ENCODE measurements at places on chromosomes 11 and 22.

DNA sequence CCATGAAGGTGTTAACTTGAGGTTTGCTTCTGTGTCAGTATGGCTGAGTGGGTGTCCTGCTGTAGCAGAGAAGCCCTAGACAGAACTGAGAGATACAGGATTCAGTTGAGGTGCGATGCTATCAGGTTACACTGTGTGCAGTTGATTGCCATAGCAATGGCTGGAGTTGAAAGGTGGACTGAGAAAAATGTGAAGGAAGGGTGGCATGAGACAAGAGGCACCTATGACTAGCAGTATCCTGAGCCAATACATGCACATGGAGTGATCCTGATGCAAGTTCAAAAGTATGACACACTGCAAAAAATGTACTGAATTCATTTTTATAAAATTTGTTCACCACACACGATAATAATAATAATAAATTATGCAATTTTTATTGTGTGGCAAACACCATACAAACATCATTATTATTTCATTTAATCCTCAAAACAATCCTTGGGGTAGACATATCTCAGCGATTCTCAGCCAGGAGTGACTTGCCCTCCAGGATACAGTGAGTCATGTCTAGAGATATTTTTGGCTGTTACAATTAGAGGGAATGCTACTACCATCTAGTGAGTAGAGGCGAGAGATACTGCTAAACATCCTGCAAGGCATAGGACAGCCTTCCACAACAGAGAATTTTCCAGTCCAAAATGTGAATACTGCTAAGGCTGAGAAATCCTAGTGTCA lies 3.9 kb upstream of the PIWIL4 start:
- DNase-seq: no peak

GRCh38 chr22:39574779-39575551 lies 4.4 kb downstream of the CACNA1I start:
- DNase-seq: peak; percentile 60

GRCh38 chr11:71507102-71507501 lies 20.0 kb upstream of the KRTAP5-7 start:
- DNase-seq: no peak

GRCh38 chr11:76369406-76369805 lies 11.5 kb downstream of the THAP12 start:
- no peak for DNase-seq

DNA sequence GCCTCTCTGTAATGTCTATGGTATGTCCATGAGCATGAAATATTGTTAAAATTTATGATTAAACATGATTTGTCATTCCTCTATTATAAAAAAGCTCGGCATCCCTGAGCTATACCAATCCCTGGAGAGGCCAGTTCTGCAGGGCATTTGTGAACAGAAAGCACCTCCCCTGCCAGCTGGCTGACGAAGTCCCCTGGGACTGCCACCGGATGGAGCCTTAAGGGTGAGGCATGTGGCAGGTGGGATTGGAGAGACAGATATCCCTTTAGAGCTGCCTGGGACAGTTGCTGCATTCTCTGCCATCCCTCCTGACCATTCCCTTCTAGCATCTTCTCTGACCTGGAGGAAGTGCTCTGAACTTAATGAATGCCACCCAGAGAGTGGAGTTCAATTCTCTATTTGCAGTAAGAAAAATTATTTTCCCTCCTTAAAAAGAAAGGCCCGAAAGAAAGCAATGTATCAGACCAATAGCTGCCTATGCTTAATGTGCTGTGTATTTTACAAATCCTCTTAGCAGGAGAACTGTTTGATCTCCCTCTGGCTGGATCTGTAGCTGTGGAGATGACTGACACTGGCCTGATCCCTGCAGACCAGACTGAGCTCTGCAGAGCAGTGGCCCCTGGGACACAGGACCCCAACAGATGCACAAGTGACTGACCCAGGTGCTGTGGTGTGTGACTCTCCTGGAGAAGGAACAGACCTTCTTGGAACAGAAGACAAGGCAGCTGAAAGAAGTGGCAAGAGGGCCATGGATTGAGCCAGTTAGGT lies 219.0 kb upstream of the NAV2 start:
- no peak for DNase-seq

- no peak for DNase-seq
Measured at GRCh38 chr22:48372390-48372789, 1455.3 kb downstream of the BRD1 start.

DNA sequence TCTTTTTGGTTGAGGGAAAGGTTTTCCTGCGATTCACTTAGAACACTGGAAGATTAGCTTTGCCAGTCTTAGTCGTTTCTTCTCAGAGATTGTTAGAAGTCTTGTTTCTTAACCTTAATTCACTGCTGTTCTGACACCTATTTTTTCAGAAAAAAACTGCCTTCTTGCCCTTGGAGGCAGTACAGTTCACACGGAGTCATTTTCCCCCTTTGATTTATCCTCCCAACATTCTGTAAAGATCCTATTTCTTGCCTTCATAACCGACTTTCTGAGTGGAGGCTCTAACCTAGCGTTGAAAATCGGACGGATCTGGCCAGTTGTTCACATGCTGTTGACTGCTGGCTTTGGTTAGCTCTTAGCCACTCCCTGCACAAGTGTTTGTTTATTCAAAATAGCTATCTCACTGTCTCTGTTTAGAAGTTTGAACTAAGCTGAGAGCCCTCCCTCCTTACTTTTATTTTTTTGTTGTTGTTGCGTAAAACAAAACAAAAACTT lies 737 bp downstream of the BCL2L13 start:
- no peak for DNase-seq

GRCh38 chr11:41579546-41579945 lies 120.1 kb upstream of the LRRC4C start:
- DNase-seq: no peak

DNA sequence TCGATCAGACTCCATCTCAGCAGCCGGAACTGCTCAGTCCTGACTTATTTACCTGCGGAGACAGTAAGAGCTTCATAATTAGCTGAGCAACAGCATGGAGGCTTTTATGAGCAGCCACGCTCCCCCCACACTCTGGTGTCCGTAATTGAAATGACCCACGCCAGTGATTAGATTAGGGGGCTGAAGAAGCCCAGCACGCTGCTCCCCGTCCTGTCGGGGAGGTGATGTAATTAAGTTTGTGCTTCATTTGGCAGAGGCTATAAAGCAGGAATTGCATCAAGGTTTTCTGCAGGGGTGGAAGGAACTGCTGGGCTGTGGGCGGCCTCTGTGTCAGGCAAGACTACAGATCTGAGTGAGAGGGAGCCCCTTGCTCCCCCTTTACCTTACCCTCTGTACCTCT lies 22.8 kb upstream of the HTR3A start:
- DNase-seq: no peak

GRCh38 chr11:22339611-22340010 lies 1.4 kb downstream of the SLC17A6 start:
- no peak for DNase-seq

DNA sequence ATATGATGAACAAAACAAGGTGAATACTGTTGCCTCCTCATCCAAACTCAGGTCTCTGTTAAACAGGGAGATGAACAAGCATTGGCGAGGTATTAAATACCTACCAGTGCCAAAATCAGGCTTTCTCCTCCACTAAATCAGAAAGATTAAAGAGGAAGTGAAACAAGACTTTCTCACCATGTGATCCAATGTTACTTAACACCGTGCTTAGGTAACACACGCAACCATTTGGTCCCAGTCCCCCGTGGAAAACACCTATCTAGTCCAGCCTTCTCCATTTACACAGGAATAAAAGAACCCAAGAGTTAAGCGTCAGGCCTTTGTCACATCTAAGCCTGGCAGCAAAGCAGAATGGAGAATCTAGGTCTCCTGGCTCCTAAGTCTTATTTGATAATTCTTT lies 34.5 kb downstream of the TENM4 start:
- no peak for DNase-seq

- DNase-seq: no peak
Measured at GRCh38 chr11:45407226-45407625, 121.1 kb upstream of the SYT13 start.

- DNase-seq: no peak
Measured at GRCh38 chr22:30426388-30427353, 1.1 kb downstream of the MTFP1 start.

- no peak for DNase-seq
Measured at GRCh38 chr22:42365111-42365865, 66.9 kb downstream of the NFAM1 start.

DNA sequence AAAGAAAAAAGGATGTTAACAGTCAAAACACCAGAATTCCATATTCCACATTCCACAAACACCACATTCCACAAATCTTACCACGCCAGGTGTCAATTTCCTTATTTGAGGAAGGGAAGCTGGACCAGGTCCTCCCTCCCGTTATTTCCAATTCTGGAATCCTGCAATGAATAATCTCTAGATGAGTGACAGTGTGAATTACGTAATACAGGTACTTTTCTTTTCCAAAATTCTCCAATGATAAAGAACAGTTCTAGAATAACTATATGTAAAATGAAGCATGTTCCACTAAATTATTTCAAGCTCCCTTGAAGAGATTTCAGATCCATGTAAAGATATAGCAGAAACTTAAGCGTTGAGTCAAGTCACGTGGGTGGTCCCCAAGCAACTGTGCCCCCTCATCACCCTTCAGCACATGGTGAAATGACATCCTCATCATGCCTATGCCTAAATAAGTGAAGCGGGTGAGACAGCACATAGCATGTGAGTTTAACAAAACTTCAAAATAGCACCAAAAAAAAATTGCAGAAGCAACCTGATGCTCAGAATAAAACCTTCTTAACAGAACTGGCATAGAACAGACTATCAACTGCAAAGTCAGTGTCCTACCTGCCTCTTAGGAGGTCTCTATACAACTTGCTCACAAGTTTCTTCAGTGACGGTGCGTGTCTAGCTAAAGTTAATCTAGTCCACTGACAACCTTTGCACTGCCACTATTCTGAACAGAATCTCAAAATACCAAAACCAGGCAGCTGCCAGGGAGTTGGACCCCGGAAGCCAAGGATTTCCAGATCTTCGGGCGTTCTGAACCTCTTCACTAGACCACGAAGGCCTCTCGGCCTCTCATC lies 876 bp downstream of the NFRKB start:
- DNase-seq: no peak

DNA sequence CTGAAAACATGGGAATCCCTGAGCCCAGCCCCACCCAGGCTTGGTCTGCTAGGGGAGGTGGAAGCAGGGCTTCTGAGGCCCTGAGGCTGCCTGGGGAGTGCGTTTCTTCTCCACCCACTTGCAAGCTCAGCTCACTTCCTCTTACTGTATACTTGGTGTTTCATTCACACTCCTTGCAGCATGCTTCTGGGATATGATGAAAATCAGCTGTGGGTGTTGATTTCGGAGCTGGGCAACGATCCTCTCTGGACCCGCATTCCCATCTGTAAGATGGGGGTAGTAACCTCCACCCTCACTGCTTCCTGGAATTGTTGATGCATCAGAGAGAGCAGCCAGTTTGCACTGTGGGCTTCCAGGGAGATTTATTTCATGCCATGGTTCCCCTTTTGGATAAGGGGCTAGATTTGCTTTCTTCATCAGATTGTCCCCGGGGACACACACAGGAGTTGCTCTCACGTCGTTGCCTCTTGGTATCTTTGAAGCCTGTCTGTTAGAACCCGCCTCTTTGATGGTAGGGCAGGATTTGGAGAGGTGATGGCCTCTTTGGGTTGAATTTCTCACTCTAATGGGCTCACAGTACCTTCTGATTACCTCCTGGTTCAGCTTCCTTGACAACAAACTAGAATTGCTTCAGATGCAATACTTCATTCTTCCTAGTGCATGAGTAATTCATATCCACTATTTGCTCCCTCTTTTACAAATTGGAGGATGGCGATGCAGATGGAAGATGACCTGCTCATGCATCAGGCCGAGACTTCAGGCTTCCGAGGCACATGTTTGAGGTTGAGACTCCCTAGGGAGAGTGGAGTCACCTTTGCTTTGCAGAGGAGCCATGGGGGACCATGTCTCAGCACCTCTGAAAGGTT lies 40.4 kb downstream of the BCR start:
- DNase-seq: peak; percentile 52

- no peak for DNase-seq
Measured at GRCh38 chr11:64233913-64234586, at the start of gene VEGFB. VEGFB (plus strand) TSS chr11:64234584; CDS start chr11:64234834, 250 bp downstream.

DNA sequence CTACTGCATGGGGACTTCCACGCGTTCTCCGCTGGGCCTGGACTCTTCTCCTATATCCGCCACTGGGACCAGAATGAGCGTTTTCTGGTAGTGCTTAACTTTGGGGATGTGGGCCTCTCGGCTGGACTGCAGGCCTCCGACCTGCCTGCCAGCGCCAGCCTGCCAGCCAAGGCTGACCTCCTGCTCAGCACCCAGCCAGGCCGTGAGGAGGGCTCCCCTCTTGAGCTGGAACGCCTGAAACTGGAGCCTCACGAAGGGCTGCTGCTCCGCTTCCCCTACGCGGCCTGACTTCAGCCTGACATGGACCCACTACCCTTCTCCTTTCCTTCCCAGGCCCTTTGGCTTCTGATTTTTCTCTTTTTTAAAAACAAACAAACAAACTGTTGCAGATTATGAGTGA lies 7.7 kb downstream of the SLC3A2 start:
- no peak for DNase-seq

- no peak for DNase-seq
Measured at GRCh38 chr22:22818861-22819855, 68.5 kb upstream of the IGLL5 start.

GRCh38 chr22:47801541-47802245 lies 1039.2 kb downstream of the TBC1D22A start:
- no peak for DNase-seq

GRCh38 chr11:80816454-80816847 lies 1375.6 kb upstream of the TENM4 start:
- no peak for DNase-seq

GRCh38 chr11:126282361-126282735 lies 545 bp upstream of the TIRAP start:
- no peak for DNase-seq

DNA sequence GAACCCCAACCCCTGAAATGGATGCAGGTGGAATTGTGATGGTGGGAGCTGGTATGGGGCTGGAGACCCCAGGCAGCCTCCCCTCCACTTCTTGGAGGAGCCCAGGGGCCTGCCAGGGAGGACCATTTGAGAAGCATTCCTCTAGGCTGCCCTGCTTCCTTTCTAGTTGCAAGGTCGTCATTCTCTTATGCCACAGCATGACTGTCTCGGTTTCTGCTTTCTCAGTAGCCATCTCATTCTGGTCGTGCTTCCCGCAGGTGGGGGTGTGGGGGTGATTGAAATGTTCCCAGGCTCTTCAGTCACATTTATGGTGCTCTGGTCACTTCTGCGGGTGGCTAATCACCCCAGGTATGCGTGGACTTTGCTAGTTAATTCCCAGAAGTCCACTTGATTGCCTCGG lies 223.7 kb upstream of the TBCEL start:
- DNase-seq: no peak

GRCh38 chr11:44680982-44681597 lies 45.7 kb upstream of the TSPAN18 start:
- no peak for DNase-seq

Data from fibroblast of skin of left biceps (primary cell).